ENCODE measurements at places on chromosomes 4 and X.

DNA sequence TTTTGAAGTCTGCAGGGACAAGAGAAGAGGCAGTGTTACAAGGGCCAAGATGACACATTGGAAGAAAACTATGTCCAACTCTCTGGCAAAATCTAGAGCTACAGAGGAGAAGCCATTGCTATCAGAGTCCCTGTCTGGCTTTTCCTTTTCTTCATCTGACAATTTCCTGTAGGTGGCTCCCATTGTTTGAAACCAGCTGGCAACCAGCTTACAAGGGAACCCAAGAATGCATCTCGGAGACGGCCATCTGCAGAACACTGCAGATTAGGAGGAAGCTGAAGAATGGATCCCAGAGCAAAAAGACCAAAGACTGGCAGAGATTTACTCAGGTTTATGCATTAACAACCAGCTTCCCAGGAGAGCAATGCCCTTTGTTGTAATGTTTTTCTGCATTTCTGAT is 216.2 kb upstream of the CTSO start:
- DNase-seq: no peak

DNA sequence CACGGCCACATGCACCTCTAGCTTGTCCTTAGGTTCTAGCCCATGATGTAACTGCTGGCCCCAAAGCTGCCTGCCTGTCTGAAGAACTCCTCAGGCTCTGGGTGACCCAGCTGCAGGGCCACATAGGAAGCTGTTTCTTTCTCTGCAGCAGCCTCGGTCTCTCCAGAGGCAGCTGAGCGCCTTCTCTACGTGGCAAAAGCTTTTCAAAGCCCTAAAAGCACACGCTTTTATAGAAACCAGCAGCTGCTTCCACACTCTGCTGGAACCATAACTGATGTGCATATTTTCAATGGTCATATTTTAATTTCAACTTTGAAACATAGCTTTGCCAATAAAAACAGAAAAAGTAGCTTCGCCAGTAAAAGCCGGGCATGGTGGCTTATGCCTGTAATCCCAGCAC is 37.4 kb downstream of the FAM53A start:
- no peak for DNase-seq

GRCh38 chrX:48636776-48637175 is 39.5 kb downstream of the WDR13 start:
- DNase-seq: no peak

GRCh38 chr4:21790438-21791029 is 158.0 kb downstream of the KCNIP4 start:
- no peak for DNase-seq

DNA sequence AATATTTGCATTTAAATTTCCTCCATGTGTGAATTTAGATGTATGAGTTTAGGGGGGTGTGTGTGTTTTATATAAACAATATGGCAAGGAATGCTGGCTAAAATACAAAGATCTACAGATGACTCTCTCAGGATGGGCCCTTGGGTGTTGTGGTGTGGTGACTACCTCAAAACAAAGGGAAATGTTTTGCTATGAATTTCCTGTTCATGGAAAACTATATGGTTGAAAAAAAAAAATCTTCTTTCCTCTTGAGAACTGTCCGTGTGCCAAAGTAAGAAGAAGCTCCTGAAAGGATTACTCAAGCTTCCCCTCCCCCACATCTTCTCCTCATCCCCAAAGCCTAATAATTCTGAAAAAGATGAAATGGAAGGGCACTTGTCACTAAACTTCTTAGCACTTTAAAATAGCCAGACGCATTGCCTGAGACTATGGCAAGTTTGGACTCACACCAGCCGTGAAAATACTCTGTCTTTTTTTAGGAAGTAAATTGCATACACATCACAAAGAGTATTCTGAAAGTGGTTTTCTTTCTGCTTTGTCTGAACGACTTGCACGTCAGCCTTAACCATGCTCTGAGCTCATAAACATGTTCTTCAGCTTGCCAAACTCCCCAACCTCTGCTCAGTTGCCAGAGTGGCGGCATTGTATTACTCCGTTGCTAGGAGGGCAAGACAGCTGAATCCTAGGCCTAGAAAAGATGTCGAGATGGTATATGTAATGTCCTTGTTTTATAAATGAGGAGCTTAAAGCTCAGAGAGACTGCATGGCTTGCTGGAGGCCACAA is 250.4 kb upstream of the JADE1 start:
- DNase-seq: no peak

GRCh38 chr4:108731006-108731405 is 31.8 kb downstream of the ETNPPL start:
- no peak for DNase-seq

DNA sequence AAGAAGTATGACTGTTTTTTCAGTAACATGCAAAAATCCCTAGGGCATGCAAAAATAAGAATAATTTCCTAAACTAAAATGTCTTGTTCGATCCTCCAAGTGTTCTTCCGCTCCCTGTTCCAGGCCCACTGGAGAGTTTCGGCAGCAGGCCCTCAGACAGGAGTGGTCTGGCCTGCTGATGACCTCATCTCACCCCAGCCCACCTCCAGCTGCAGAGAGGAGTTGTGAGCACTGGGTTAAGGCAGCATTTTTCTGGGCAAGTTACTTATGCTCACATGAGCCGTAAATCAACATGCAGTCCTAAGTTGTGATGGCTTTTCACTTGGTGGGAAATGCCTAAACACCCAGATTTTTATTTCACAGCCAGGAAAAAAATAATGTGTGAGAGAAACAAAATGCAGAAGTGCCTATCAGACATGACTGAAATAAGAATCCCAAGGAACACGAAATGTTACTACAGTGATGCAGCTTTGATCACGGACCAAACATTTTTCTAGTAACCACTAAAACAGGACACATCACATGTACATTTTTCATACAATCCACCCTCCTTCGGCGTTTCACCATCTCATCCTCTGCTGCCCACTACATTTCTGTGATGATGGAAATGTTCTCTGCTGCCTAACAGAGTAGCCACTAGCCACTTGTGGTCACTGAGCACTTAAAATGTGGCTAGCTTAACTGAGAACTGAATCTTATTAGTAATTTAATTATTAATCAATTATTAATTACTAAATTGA is 153.3 kb upstream of the TBL1X start:
- DNase-seq: no peak

- DNase-seq: no peak
Measured at GRCh38 chr4:2482693-2483092, 13.8 kb downstream of the RNF4 start.

- no peak for DNase-seq
Measured at GRCh38 chr4:101050088-101050836, 297.1 kb downstream of the PPP3CA start.

- no peak for DNase-seq
Measured at GRCh38 chr4:101178731-101179130, 168.6 kb downstream of the PPP3CA start.

DNA sequence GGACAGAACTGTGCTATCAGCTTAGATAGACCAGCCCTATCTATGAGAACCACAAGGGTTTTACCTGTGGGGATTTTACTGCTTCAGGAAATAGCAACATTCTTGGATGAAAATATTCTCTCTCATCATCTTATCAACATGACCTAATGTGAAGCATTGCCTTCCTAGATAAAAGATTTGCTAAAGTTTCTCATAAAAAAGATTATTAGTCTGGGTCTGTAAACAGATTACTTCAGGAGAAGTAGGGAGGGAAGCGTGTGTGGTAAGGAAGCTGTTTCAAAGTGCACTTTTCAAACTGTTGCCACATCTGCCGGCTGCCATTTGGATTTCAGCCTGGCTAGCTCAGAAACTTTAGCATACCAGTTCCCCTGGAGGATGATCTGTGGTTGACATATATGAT is at the start of gene NOX1:
TSS of gene NOX1 (minus strand) at position 35 of the 400 bp plus-strand sequence. CDS start 220 bp downstream, outside the sequence.
- DNase-seq: no peak

- DNase-seq: no peak
Measured at GRCh38 chrX:153569475-153569874, 29.5 kb downstream of the CCNQ start.

DNA sequence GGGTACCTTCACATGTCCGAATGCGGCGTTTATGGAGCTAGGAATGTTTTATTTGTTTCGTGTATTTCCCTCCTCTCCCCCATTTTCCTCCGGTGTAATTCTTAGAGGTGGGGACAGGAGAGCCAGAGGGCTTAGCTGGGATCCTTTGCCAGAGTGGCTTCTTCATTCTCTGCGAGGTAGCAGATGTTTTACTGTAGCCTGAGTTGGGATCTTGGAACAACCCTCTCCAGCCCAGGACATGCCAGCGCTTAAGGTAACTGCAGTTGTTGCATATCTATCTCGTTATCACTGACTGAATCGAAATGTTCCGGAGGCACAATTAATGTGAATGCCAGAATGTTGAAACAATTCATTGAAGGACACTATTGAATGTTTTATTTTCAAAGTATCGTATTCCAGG is 59.0 kb upstream of the DYNLT3 start:
- no peak for DNase-seq

- DNase-seq: no peak
Measured at GRCh38 chr4:5137927-5138326, 86.6 kb downstream of the STK32B start.

DNA sequence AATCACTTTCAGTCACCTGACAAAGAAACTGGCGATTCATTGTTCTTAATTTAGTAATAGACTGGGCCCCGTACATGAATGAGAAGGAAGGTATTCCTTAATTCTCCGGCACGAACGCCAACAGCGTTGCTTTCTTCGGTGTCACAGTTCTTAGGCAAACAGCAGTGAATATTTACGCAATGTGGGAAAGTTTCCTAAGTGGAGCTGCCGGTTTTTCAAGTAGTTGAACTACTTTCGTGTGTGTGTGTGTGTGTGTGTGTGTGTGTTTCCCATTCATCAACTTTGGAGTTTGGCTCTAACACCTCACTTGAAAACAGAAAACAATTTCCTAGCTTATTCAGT is 651 bp downstream of the NXT2 start:
- DNase-seq: no peak

GRCh38 chrX:151765026-151765425 is 30.5 kb downstream of the CNGA2 start:
- no peak for DNase-seq

DNA sequence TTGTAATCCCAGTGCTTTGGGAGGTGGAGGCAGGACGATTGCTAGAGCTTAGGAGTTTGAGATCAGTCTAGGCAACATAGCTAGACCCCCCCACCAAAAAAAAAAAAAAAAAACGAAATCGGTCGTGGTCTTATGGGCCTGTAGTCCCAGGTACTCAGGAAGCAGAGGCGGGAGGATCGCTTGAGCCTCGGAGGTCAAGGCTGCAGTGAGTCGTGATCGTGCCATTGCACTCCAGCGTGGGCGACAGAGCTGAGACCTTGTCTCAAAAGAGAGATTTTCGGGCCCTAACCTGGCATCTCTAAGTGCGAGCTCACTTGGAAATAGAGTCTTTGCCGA is 7.0 kb upstream of the LETM1 start:
- no peak for DNase-seq

GRCh38 chrX:116198810-116199209 is 28.3 kb downstream of the AGTR2 start:
- DNase-seq: no peak

DNA sequence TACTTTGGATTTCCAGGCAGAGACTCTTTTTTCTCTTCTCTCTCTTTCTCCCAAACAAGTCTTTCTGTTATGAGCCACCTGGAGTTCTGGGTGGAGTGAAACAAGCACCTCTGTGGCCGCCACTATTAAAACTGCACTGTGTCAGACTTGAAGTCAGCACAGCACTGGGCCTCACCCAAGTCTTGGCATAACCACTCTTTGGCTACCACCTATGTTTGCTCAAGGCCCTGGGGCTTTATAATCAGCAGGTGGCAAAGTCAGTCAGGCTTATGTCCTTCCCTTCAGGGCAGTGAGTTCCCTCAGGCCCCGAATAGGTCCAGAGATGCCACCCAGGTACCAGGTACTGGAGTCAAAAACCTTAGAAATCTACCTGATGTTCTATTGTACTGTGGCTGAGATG is 52.4 kb downstream of the ITIH6 start:
- no peak for DNase-seq

GRCh38 chr4:79497001-79497400 is 89.0 kb upstream of the GK2 start:
- DNase-seq: no peak

DNA sequence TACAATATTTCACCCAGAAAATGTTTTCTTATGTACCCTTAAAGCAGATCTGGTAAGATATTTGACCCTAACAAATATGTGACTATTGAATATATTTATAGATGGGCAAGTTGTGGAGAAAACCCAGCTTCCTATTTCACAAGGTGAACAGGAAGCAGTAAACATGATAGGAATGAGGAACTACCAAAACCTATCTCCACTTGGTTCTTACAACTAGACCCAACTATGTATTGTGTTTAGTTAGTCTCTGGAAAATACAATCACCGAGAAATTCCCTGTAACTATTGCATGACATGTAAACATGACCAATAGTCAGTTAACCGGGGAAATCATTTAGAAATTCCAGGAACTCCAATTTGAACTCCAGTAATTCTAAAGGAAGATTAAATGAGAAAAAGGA is 8.4 kb upstream of the RXFP1 start:
- DNase-seq: no peak

DNA sequence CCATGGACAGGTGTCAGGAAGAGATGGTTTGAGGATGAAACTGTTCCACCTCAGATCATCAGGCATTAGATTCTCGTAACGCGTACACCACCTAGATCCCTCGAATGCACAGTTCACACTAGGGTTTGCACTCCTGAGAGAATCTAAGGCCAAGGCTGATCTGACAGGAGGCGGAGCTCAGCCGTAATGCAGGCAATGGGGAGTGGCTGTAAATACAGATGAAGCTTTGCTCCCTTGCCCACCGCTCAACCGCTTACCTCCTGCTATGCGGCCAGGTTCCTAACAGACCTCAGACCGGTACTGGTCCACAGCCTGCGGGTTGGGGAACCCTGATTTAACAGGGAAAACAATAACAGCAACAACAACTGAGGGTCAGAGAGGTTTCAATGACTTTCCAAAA is 2.0 kb upstream of the TEC start:
- DNase-seq: no peak

GRCh38 chrX:57595381-57595811 is 3.6 kb downstream of the ZXDB start:
- no peak for DNase-seq
